NCI-H2171 (cell line): ENCODE measurements at places on chromosomes 3 and 15.

- no peak for DNase-seq
These were observed 47.0 kb downstream of the OSBPL10 start for GRCh38 chr3:31934018-31934417.

DNA sequence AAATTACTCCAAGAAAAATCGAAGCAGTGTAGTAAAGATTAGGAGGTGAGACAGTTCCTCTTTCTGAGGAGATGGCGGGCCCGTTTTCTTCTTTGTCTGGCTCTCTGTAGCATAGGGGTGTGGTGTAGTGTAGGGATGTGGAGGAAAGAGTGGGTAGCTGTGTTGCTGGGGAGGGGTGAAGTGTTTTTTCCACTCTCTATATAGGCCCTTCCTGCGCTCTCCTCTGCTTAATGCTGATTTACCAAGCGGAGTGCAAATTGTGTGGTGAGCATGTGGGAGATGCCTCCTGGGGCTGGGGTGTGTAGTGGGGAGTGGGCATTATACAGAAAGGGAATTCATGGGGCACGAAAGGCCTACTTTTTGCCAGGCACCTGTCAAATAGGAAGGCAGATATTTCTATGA lies 94.9 kb downstream of the ST6GAL1 start:
- no peak for DNase-seq

GRCh38 chr3:181358060-181358459 lies 353.7 kb upstream of the SOX2 start:
- DNase-seq, result no peak

- no peak for DNase-seq
These were observed 110.4 kb downstream of the TMEM266 start for GRCh38 chr15:76169911-76170800.

DNA sequence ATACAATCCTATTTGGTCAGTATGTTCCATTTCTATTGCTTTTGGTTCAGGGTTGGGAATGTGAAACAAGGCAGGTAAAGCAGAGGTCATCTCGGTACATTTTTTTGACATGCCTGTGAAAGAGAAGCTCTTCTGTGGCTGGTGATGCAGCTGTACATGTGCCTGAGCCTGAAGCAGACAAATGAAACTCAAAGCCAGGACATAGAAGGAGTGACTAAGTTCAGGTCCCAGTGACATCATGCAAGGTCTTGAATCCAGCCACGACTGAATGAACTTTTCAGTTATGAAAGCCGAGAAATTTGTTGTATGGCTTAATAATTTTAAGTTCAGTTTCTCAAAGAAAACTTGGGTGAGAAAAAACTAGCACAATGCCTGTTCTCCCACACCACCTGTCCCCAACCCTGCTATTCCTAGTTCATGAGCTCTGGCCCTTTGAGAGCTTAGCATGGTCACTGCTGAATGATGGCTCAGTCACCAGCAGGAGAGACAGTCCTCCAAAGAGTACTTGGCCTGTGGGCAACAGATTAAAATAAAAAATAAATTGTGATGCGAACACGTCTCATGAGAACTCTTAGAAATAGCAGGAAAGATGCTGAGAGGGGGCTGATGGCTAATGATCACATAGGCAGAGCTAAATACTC lies 600.2 kb upstream of the GRM7 start:
- no peak for DNase-seq

DNA sequence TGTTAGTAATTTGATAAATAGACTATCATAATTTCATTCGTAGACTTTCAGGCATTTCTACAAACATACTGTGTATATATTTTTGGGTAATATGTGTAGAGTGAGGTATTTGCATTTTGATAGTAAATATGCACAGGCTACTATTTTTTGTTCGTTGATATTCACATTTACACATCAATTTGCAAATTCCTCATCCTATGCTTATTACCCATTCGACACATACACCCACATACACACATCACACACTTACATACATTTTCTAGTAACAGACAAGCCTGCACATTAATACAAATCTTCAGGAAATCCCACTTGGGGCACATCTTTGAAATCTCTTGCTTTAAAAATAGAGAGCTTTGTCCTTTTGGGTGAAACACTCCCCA lies 127.9 kb upstream of the FEZF2 start:
- DNase-seq, result no peak

DNA sequence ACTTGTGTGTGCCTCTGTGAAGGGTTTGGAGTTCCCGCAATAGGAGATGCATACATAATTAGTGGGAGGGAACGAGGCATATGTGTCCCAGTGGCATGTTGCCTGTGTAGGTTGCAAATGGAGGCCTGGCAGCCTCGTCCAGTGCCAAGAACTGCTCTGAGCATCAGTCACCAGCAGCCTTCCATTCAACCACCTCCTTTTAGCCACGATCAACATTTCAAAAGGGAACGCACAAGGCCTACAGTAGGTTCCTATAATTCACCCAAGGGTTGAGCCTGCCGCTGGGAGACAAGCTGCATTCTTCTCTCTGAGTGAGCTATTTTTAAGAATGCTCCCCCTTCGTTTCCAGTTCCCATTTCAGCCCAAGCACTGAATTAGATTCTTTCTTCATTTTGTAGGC lies 78.8 kb upstream of the CTNNB1 start:
- DNase-seq, result no peak

- DNase-seq, result no peak
These were observed 26.7 kb downstream of the LRRFIP2 start for GRCh38 chr3:37147666-37148065.

GRCh38 chr3:50155891-50156290 lies 767 bp downstream of the SEMA3F start:
- DNase-seq, result no peak

- DNase-seq, result no peak
These were observed 22.3 kb downstream of the SEMA5B start for GRCh38 chr3:123005291-123005690.

DNA sequence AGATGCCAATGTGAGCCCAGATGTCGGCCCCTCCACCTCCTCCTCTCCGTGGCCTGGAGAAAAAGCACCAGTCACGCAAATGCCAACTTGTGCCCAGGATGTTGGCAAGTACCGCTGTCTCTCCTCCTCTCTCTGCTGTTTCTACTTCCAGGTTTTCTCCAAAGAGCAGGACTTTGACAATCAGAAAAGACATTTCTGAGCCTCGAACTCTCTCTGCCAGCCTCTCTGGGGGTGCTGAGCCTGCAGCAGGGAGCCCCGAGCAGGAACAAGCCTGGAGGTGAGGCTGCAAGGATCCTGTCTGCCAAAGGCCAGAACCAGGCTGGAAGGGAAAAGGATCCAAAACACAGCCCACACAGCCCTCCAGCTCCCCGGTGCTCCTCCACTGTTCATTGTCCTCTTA lies 89.7 kb downstream of the SEC22A start:
- DNase-seq, result no peak

DNA sequence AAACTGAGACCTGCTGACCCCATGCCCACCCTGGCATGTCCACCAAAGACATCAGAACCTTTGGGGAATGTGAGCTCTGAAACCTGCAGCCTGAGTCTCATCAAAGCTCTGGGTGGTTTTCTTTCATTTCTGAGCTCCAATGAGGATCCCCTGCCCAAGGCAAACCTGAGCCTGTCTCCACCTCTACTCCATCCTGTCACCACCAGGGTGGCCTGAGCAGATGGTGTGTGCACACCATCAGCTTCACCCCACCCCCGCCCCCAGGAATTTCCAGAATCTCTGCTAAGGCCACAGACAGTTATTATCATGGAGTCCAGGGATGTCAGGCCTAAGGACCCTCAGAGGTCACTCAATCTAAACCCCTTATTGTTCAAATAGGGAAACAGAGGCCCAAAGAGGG lies 1.3 kb downstream of the XIRP1 start:
- DNase-seq, result no peak
